ENCODE measurements at places on chromosomes 16 and 17.

GRCh38 chr17:78355045-78355641, 4.7 kb downstream of the SOCS3 start:
- DNase-seq = no peak

DNA sequence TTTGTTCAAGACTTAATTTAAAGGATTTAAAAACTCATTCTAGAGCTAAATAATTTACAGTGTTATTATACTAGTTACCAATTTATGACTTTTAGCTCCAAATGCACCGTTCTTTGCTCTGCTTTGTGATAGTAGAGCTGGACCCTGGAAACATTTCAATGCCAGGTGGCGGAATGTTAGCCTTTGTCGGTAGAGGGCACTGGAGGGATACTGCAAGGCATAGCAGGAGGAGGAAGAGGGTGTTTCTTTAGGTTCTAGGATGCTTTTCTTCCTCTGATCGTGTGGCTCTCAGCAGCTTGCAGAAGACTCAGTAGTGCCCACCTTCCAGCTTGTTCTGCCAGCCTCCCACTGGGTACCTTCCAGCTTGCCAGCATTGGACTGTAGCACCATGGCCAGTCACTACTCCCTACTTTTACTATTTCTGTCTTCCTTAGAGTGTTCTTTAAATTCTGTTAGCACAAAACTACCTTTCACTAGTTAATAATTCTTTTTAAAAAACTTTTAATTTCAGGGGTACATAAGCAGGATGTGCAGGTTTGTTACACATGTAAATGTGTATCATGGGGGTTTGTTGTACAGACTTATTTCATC, 325.3 kb downstream of the UTP18 start:
- DNase-seq = no peak

DNA sequence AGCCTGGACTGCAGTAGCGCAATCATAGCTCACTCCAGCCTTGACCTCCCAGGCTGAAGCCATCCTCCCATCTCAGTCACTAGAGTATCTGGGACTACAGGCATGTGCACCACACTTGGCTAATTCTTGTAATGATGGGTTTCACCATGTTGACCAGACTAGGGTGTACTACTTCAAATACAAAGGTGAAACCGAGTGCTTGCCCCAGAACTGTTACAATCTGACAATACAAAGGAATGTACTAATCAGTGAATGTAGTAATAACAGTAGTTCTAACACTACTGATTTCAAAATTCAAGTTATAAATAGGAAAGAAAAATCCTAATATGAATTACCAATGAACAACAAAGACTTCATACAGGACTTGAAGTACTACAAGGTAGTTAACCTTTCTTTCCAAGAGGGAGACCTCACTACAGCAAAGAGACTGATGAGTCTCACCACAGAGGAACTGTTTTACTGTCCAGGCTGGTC, 24.4 kb downstream of the CRK start:
- DNase-seq = no peak

GRCh38 chr16:2237102-2237482, 848 bp downstream of the DNASE1L2 start:
- DNase-seq = no peak

GRCh38 chr17:77898521-77899434, 59.7 kb upstream of the TNRC6C start:
- DNase-seq = no peak

DNA sequence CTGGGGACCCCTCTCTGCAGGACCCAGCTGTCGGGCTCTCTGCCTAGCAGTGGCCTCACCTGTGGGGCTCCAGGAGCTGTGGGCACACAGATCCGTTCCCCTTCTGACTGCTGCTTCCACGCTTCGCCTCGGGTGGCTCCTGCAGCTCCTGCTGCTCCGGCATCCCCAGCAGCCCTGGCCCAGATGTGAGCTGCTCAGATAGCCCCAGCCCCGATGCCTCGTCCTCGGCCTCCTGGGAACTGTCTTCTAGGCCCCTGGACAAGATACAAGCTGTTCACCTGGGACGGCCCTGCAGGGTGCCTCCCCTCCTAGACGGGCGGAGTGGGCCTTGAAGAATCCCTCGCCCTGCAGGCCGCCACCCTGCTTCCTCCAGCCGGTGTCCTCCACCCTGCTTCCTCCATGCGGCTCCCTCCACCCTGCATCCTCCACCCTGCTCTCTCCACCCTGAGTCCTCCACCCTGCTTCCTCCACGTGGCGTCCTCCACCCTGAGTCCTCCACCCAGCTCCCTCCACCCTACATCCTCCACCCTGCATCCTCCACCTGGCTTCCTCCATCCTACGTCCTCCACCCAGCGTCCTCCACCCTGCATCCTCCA, 11.0 kb downstream of the EMC6 start:
- DNase-seq = no peak

DNA sequence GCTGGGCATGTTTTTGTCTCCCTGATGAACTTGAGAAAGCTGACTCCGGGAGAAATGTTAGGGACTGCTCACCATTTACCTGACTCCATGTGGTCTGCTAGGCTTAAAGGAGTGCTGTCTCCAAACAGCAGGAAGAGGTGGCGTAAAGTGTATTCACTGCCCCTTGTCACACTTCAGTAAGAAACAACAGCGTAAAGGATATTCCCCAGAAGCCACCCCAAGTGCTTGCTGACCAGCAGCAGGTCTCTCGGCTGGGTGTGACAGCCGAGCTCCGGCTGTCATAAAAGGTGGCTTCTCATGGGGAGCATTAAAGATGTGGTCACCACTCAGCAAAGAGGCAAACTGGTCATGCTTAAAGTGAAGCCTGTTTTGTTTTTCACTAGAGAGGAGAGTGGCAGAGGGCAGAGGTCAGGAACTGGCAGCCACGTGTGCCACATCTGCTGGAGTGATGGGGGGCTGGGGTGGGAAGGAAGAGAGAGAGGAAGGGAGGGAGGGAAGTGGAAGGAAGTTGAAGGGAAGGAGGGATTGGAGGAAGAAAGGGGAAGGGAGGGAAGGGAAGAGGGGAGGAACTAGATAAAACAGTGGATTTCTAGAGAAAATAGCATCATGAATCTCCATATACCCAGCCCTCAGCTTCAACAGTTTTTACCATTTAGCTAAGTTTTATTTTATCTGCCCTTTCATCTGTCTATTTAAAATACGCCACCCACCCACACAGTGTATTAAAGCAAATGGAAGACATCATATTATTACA, 119.3 kb downstream of the CLEC16A start:
- peak; percentile 19 for DNase-seq

GRCh38 chr17:65785109-65785508, 223.7 kb upstream of the AXIN2 start:
- DNase-seq = no peak

DNA sequence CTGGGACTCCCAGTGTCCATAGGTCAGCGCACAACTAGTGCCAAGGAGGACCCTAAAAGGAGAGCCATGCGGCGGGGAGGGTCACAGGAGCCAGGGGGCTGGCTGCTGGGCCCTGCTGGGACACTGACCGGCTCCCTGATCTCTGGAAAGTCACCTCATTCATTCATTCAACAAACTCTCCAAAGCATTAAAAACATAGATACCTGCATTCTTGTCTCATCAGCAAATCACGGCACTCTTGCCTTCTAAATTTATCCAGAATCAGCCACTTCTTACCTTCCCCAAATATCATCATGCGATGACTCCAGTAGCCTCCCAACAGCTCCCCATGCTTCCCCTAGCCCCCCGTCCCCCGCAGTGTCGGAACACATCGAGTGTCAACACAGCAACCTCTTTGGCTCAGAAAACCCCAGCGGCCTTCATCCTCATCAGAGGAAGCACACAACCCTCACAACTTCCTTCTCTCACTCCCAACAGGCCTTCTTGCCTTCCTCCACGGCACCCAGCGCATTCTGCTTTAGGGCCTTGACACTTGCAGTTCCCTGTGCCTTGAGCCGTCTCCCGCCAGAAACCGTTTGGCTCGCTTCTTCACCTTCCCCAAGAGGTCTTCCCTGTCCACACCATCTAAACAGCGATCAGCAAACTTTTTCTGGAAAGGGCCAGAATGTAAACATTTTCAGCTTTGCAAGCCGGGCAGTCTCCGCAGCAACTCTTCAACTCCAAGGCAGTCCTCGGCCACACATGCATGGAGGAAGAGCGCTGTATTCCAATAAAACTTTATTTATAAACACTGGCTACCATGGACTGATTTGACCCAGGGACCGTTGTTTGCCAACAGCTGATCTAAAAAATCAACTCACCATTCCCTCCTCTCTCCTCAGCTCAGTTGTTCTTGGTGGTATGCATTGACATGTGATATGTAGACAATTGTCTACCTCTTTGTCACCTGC, 119.5 kb upstream of the TNRC6C start:
- no peak for DNase-seq

DNA sequence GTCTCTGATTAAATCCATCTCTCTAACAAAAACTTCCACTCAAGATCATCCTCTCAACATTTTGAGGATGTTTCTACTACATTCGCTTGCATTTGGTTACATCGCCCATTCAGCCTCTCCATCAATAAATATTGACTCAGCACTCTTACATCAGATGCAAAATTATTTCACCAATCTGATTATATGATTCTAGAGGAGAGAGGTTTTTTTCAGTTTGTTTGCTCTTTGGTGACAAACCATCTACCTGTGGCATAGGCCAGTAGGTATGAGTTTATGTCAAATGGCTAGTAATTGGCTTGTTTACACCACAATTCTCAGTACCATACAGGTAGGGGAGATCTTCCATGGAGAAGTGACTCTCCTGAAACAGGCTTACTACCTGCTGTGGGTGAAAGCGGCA, 52.3 kb downstream of the TOX3 start:
- no peak for DNase-seq

Data from chondrocyte (in vitro differentiated cells).